GM13977 (cell line): ENCODE measurements at places on chromosomes 2 and 18.

DNA sequence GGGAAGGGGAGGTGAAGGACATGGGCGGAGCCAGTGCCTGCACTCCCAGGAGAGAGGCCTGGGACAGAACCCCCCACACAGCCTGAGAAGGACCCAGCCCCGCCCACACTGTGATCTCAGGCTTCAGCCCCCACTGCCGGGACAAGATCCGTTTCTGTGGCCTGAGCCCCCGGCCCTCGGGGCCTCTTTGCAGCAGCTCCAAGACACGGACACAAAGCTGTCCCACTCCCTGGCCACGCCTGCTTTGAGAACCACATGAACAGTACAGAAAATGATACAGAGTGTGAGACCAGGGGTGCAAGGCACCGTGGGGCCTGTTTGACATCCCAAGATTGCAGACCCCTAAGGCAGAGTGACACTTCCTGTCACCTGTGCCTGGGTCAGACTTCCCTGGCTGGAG is 74.5 kb downstream of the TWIST2 start:
- no peak for DNase-seq

DNA sequence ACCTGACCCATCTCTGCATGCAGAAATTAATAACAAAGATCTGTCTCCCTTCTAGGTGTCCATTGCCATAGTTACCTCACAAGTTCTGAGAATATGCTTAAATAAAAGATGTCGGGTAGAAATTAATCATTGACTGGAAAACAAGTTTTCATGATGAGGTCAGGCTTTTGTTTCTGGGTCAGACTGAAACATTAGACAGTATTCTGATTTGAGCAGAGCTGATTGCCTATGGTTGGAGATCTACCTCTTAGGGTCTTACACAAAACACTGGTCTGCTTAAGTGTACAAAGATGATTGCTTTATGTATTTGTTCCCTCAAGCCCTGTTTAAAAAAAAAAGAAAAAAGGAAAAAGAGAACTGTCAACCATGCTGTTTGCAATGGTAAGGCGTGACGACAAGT is 956.4 kb downstream of the CPS1 start:
- DNase-seq, result no peak

DNA sequence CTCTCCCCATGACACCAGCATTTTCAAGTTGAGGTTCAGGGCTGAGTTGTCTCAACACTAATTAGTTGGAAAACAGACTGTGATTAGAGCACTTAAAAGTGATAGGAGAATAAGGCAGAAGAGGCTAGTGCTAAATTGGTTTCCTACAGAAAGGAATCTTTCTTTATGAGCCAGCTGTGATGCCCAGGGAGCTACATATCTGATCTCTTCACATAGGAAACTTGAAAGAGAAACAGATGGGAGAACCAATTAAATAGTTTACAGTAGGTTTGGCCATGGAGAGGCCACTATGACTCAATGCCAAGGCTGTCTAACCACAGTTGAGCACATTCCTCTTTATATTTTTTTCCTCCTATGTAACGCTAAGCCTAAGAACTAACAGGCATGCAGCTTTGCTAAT is 418.3 kb upstream of the CYRIA start:
- DNase-seq, result no peak

- DNase-seq, result no peak
These were observed 58.9 kb upstream of the ARL4C start for GRCh38 chr2:234555616-234556249.

GRCh38 chr2:172100935-172101820 is 1.5 kb downstream of the DLX2 start:
- DNase-seq, result peak; percentile 24

DNA sequence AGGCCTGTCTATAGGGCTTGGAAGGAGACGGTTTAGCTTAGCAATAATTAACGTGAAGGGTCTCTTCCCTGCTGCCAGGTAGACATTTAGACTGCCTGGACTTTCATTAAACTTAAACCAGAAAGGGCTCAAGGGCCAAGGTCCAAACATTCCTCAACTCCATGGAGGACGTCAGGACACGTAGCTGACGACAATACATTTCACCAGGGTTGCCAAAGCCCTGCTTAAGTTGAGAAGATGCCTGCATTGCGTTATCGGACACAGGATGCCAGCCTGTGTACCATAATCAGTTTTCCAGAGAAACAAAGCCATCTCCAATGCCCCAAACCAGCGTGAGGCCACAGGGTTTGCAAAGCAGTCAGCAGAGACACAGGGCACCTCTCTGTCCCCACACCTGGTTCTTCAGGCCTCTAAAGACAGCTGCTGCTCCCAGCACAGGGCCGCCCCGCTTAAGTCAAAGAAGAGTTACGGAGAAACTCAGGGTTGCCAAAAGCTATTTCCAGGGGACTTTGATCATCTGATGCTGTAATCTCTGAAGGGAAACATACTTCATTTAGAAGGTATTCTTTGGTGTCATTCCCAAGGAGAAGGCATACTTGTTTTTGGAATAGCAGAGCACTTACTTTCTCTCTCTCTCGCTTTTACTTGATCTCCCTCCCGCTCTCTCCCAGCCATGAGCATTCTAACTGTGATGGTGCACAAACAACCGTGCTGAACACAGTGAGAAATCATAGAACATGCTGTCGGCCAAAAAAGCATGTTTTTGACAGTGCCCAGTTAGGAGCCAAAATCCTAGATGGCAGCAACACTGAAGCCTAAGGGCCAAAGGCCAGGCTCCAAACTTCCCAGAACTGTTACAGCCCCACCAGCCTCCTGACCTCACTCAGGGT is 46.0 kb downstream of the TTC32 start:
- DNase-seq, result no peak

DNA sequence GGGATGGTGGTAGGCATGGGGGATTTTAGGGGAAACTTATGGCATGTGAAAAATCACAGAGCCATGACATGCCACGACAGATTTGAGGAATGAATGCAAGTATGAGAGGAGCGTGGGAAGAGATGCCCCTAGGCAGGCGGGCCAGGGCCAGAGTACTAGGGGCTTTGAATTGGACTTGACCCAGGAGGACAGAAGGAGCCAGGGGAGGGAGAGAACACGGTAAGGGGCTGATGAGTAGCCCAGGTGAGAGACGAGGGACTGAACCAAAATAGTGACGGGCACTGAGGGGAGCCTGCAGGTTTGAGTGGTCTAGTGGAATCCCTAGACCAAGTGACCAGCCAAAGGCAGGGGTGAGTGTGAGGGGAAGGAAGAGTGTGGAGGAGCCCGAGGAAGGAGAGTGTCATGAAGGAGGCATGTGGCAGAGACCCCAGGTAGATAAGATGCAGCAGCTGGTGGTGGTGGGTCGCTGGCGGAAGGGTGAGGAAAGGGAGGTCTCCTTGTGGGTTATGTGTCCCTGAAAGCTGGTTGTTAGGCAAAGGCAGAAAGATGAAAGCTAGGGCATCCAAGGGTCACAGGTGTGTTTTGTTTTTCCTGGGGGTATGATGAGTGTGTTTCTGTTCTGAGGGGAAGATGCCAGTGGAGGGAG is 48.7 kb downstream of the ZBTB7C start:
- DNase-seq, result no peak
